ENCODE measurements at places on chromosomes 2 and 18.

- DNase-seq = peak; percentile 42
These were observed 38.4 kb downstream of the CAB39 start for GRCh38 chr2:230751062-230751461.

- no peak for DNase-seq
These were observed 134.6 kb upstream of the TWIST2 start for GRCh38 chr2:238713198-238713826.

GRCh38 chr2:26238311-26238958 is 6.0 kb downstream of the HADHA start:
- no peak for DNase-seq

GRCh38 chr2:121263996-121264715 is 20.8 kb downstream of the TFCP2L1 start:
- DNase-seq = no peak

DNA sequence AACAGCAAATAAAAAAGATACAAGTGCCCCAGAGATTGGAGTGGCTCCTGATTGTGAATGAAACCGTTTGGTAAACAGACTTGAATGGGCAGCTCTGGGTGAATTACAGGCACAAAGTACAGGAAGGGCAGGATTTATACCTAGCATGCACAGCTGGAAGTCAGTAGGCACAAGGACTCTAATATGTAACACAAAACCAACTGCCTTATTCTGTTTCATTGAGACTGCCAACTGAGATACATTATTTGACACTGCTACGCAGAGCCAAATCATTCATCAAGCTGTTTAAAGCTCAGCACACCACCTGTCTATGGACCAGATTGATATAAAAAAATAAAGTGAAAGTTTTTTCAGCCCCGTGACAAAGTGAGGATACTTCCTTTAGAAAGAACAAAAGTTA is 541.2 kb downstream of the NUP35 start:
- no peak for DNase-seq

DNA sequence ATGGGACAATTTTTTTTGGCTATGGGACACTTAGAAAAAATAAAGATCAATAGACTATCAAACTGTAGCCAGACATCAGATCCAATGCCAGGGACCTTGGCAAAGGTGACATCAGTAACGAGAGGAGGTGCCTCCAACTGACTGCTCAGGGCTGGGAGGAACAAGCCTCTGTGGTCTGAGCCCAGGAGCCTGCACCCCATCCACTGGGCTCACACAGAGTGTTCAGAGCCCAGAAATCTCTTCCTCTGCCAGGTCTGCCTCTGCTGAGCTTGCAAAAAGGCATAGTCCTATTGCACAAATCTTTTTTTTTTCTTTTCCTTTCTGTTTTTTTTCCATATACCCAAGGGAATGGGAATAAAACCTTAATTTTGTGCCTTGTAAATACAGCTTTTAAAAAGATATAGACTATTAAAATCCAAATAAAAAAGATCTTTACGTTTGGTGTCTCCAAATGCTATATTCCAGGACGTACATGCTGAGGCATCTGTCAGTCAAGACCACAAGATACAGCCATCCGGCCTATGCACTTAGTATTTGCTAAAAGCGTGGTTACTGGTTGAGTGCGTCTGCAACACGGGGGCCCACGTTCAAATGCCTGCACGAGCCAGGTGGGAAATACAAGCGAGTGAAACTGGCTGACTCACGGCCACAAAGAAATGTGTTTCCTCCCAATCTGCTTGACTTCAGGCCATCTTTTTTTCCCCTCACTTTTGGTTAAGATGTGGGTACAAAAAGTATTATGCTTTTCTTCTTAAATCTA is 7.8 kb upstream of the ARHGAP25 start:
- no peak for DNase-seq

- DNase-seq = no peak
These were observed 3.9 kb downstream of the INPP5D start for GRCh38 chr2:233063976-233064411.

GRCh38 chr2:168392024-168392423 is 64.0 kb upstream of the CERS6 start:
- DNase-seq = no peak

DNA sequence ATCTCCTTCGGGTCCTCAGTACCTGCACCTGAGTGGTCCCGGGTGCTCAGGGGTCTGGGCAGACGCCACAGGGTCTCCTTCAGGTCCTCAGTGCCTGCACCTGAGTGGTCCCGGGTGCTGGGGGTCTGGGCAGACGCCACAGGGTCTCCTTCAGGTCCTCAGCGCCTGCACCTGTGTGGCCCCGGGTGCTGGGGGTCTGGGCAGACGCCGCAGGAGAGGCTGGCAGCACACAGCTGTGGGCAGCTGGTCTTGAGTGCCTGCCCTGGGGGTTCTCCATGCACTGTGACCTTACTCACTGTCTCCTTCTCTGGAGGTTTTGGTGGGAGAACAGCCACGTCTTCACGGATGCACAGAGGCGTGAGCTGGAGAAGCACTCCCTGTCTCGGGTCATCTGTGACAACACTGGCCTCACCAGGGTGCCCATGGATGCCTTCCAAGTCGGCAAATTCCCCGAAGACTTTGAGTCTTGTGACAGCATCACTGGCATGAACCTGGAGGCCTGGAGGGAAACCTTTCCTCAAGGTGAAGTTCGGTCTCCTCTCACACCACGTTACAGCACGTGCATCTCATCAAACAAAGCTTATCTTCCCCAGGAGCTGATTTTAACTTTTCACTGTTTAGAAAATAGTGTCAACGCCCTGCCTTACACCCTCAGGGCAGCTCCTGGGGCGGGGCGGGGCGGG is 82.6 kb downstream of the TPO start:
- no peak for DNase-seq

DNA sequence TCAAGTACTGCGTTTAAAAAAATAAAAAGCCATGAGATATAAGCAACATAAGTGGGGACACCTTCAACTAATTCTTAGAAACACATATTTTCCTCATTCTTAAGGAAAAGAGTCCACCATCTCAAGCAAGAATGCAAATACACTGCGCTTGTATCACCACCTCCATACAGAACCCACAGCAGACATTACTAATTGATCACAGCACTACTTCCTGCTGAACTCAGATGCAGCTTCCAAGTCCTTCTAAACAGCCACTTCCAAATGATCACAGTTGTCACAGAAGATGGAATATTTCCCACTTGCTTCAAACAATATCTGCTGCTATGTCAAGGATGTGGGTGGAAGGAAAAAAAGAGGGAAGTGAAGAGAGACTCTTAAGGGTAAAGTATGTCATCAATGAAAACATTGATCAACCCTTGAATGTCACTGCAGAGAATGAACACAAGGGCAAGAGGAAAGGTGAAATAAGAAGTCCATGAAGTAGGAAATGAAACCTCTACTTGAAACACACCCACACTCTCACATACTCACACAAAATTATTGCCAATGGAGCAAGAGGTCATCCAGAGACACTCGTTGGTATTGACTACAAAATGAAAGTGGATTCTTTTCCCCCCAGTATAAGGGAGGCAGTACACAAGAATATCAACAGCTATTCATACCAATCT is 22.1 kb downstream of the TGFA start:
- DNase-seq = no peak

- DNase-seq = no peak
These were observed 47.2 kb downstream of the SLC14A2 start for GRCh38 chr18:45662468-45662867.

GRCh38 chr2:107728586-107728985 is 98.1 kb upstream of the RGPD4 start:
- DNase-seq = no peak

DNA sequence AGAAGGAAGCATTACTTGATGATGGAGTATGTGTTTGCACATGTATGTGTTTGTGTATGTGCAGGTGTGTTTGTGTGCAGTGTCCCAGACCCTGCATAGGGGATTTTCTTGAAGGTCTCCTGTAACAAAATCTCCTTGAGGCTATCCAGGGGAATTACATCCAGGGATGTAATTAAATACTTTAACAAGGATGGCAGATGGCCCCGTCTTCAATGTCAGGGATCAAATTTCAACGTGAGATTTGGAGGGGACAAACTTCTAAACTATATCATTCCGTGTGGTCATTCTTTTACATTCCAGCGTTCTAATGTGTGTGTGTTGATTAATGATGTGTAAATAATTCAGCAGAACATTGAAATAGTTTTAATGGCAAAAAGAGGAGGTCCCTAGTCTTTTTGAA is 3.3 kb downstream of the UGT1A9 start:
- DNase-seq = no peak

GRCh38 chr2:120451334-120451733 is 105.4 kb downstream of the INHBB start:
- no peak for DNase-seq

DNA sequence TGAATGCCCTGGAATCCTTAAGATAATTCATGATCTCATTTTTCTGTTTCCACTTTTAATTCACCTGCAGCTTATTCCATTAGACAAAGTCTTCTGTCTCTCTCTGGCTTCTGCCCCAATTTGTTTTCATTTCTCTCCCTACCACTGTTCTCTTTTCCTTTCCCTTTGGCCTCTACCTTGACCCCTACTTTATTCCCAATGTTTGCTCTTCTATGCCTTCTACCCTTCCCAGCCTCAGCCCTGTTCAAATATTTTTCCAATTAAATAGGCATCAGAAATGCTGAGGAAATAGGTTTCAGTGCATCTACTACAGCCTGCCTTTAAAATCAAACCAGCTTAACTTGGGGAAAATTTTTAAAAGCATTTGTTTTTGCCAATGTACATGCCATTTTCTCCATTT is 443.7 kb upstream of the CWC22 start:
- no peak for DNase-seq

DNA sequence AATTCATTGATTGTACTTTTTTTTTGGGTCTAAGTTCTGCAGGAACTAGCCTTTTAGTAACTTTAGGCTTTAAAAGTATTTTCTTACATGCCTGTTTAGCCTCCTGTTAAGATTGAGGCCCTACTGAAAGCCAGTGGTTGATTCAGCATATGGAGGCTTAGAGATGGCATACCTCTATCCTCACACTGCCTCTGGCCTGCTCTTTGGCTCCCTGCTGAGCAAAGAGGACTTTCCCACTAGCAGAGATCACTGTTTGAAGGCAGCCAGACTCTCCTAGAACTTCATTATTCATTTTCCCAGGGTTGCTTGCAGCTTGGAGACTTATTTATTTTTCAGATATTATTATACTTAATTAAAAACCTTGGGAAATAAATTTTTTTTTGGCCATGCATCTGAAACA is 405.6 kb upstream of the MEX3C start:
- DNase-seq = no peak

DNA sequence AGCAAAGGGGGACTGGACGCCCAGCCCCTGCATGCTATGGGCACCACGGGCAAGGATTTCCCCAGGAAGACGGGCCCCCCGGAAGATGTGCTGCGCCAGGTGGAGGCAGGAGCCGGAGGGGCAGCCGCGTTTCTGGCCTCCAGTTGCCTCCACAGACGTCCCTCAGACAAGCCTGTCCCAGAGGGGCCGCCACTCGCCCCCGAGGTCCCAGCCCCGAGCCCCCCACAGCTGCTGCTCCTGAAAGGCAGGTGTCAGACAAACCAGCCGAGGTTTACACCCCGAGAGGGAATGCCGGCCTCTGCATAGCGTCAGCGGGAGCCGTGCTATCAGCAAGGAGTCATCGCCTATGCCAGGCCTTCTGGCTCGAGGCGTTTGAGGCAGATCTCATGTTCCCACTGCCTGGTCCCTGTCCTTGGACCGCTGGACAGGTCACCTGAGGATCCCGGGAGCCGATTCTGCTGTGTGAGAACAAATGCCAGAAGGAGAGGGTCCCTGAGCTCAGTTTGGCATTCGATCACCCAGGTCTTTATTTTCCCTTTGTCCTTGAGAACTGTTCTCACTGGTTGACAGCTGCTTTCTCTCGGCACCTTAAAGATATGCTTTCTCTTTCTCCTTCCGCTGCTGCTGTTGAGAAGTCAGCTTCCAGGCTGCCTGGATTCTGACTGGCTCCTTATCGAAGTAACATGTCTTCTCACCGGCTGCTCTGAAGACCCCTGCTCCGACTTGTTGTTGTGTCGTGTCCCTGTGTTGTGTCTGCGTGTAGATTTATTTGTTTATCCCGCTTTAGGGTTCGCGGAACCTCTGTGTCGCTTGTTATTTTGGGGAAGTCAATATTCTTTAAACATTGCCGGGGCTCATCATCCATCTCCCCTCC is 20.6 kb downstream of the CROCC2 start:
- no peak for DNase-seq

DNA sequence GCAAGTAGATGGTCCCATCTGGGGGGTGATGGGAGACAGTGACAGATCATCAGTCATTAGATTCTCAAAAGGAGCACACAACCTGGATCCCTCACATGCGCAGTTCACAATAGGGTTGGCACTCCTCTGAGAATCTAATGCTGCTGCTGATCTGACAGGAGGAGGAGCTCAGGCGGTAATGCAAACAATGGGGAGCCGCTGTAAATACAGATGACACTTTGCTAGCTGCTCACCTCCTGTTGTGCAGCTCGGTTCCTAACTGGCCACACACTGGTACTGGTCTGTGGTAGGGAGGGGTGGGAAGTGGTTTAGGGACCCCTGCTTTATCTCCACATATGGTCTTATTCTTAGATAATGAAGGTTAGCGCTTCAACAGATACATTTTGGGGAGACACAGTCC is 506.6 kb downstream of the PLCL1 start:
- no peak for DNase-seq

- DNase-seq = no peak
These were observed 657.7 kb downstream of the TMEM182 start for GRCh38 chr2:103419506-103419905.

DNA sequence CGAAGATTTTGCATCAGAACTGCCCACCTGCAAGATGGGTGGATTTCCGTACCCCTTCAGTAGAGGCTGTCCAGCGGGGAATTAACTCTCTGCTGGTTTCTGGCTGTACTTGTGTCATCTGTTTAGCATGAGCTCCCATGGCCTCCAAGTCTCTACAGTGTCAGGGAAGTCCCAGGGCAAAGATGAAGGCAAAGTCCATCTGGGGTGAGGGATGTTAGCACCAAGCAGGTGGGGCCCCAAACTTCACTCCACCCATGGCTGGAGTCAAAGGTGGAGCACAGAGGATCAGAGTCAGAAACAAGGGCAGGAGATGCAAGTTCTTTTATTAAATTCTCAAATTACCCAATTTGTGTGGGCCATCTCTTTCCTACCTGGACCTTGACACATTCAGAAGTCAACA is 78.0 kb downstream of the TNFRSF11A start:
- no peak for DNase-seq

DNA sequence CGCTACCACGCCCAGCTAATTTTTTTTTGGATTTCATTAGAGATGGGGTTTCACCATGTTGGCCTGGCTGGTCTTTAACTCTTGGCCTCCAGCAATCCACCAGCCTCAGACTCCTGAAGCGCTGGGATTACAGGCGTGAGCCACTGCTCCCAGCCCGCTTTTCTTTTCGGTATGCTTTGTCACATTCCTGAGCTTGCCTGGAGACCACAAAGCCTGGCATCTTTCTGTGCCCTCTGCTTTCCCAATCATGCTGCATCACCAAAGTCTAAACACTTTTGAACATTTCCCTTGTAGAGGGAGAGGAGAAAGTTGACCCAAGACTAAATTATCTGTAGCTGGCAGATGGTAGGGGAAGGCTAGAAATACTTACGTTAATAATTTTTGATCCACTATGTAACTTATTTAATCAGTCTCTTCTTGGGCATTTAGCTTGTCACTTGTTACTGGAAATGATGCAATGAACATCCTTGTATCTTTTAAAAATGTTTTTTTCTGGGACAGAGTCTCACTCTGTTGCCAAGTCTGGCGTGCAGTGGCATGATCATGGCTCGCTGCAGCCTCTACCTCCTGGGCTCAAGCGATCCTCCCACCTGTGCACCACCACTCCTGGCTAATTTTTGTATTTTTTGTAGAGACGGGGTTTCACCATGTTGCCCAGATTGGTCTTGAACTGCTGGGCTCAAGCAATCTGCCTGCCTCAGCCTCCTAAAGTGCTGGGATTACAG is 2.7 kb upstream of the NPC1 start:
- DNase-seq = no peak

GRCh38 chr2:75340560-75340959 is 141.2 kb upstream of the TACR1 start:
- no peak for DNase-seq
